ENCODE measurements at places on chromosomes 2 and 18. TPM values are rescaled to one million over a fixed set of nuclear protein-coding genes. Genes with fewer than 3 reads are reported as not detected.

DNA sequence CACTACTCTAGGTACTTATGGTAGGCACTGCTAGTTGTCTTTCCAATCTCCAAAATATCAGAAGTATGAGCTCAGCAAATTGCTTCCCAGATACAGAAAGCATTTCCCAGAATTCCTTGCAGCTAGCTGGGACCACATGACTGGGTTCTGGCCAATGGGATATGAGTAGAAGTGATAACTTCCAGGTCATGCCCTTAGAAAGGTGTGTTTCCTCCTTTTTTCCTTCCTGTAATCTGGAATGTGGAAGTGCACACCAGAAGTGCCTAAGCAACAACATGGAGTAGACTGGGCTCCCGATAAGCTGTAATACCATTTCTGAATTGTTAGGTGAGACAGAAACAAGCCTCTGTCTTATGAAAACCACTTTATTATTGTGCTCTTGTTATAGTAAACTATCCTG is 279.8 kb downstream of the ZNF385B start:
- H3K4me3 ChIP-seq = no peak overlapping the region
- no peak overlapping the region for H3K27ac ChIP-seq
- H3K4me1 ChIP-seq = peaks cover 14% of the 10 kb centered on the region
- H3K27me3 ChIP-seq = no peaks in the 10 kb centered on the region

- H3K27ac ChIP-seq = no peak overlapping the region
- H3K4me1 ChIP-seq = peaks cover 5% of the 10 kb centered on the region
- no peaks in the 10 kb centered on the region for H3K36me3 ChIP-seq
- no peak for DNase-seq
- H3K27me3 ChIP-seq = no peaks in the 10 kb centered on the region
These were observed 200.0 kb upstream of the SIX3 start for GRCh38 chr2:44741507-44741906.

DNA sequence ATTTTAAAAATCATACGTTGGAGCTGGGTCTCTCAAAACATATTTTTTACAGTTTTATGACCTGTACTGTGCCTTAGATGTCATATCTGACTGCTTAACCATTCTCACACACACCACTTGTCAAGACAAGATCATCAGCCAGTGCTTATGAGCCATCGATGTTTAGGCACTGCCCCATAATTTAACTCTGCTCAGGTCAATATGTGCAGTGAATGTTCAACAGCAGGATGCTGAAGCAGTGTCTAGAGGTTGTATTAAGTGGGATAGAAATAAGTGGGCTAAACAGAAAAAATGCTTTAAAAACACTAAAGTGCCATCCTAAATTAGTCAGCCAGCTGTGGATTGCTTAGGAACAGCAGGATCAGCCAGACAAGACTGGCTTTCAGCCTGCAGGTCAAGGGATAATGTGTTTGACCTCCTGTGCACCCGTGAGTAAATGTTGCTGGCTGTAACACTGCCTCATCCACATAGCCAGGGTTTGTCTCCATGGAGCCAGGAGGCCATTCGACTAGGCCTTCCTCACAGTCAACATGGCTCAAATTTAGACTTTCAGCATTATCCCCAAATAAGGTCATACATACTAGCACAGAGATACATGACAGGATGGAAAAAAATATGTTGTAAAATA is 139.0 kb upstream of the NXPH2 start:
- no peak overlapping the region for H3K4me3 ChIP-seq
- DNase-seq = no peak

- H3K4me1 ChIP-seq = peaks cover 99% of the 10 kb centered on the region
- H3K4me3 ChIP-seq = no peak overlapping the region
- no peaks in the 10 kb centered on the region for H3K27me3 ChIP-seq
- no peaks in the 10 kb centered on the region for H3K36me3 ChIP-seq
- DNase-seq = no peak
These were observed 51.0 kb downstream of the LDLRAD4 start for GRCh38 chr18:13269521-13270011.

DNA sequence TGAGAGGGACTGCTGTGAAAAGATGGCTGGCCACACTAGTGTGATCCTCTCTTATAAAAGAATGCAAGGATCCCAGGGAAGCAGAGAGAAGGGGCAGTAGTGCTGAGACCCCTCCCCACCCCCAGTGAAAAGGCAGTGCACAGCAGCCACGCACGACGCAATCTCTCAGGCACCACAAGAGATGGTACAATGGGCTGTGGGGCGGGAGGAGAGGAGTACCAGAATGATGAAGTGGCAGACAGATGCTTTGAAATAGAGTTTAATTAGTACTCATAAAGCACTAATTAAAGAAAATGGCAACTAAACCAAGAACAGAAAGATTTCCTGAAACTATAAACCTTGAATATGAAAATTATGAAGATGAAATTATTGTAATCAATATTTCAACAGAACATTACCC is 29.0 kb downstream of the B4GALT6 start:
- no peaks in the 10 kb centered on the region for H3K36me3 ChIP-seq
- no peak overlapping the region for H3K4me3 ChIP-seq
- no peaks in the 10 kb centered on the region for H3K27me3 ChIP-seq
- H3K27ac ChIP-seq = no peak overlapping the region

DNA sequence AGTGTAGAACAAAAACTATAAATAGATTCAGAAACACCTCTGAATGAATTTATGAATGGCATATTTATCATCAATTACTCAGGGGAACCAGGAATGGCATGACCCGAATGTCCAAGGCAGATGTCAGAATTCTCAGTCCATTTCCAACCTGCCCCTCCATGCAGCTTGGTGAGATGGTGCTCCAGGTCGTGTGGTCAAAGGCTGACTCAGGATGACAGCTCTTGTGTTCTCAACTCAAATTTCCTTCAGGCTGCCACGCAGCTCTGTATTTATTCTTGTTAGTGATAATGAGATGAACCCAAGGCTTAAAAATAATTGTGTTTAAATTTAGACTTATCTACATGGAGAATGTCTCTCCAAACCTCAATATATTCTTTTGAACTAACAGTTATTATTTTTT is 146.9 kb downstream of the METTL4 start:
- no peak overlapping the region for H3K27ac ChIP-seq
- H3K4me1 ChIP-seq = no peaks in the 10 kb centered on the region
- no peak for DNase-seq
- H3K27me3 ChIP-seq = no peaks in the 10 kb centered on the region

DNA sequence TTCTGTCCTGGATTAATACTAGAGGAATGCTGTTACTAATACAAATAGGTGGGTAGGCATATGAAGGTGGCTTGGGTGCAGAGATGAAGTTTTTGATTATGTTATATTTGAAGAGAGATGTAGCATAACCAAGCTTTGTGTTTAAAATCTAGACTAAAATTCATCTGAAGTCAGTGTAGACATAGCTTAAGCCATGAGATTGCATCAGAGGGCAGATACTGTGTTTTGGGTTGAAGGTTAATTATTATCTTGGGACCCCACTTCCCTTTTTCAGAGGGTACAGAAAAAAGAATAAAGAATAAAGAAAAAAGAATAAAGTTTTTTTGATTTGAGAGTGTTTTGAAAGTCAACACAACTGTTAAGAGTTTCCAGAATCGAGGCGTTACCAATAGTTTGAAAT is 13.0 kb downstream of the PPM1B start:
- no peak overlapping the region for H3K4me3 ChIP-seq
- H3K4me1 ChIP-seq = peaks cover 22% of the 10 kb centered on the region
- no peak for DNase-seq

DNA sequence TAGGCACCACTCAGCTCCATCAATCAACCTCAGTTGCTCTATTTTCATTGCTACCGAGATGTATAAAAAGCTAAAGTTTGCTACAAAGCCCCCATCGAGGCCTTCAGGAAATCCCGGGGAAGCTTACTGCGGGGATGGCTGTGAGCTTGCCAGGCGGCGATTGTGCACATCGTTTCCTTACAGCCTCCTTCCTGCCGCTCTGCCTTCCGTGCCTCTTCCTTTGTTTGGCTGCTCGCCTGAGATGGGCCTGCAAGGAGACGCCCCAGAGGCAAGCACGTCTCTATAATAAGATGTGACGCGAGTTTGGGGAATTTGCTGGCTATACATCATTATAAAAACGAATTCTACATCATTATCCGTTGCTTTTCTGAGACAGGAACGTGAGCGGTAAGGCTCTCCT is 41.6 kb downstream of the DHRS9 start:
- no peak overlapping the region for H3K27ac ChIP-seq
- no peak for DNase-seq
- H3K36me3 ChIP-seq = no peaks in the 10 kb centered on the region

DNA sequence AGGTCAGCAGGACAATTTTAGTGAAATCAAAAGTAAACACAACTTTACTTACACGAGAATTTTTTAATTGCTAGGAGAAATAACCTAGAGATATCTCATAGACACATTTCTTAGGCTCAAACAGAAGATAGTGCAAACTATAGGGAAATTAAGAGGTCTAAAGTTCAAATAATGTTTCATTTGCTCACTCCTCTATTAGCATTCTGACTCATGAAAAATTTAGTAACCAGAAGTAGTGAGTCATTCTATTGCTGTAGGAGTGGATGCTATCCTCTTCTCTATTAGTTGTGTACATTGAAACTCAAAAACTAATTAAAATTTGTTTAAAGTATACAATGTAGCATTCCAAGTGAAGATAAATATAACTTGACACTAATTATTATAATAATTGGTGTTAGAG is 908.3 kb upstream of the TMEFF2 start:
- H3K36me3 ChIP-seq = no peaks in the 10 kb centered on the region
- no peak overlapping the region for H3K4me3 ChIP-seq
- no peaks in the 10 kb centered on the region for H3K4me1 ChIP-seq
- H3K27ac ChIP-seq = no peak overlapping the region
- no peaks in the 10 kb centered on the region for H3K27me3 ChIP-seq
- no peak for DNase-seq

GRCh38 chr2:47295131-47295980 is 107.6 kb upstream of the MSH2 start:
- H3K27me3 ChIP-seq = no peaks in the 10 kb centered on the region
- no peaks in the 10 kb centered on the region for H3K4me1 ChIP-seq
- H3K27ac ChIP-seq = no peak overlapping the region
- H3K36me3 ChIP-seq = no peaks in the 10 kb centered on the region
- no peak for DNase-seq

DNA sequence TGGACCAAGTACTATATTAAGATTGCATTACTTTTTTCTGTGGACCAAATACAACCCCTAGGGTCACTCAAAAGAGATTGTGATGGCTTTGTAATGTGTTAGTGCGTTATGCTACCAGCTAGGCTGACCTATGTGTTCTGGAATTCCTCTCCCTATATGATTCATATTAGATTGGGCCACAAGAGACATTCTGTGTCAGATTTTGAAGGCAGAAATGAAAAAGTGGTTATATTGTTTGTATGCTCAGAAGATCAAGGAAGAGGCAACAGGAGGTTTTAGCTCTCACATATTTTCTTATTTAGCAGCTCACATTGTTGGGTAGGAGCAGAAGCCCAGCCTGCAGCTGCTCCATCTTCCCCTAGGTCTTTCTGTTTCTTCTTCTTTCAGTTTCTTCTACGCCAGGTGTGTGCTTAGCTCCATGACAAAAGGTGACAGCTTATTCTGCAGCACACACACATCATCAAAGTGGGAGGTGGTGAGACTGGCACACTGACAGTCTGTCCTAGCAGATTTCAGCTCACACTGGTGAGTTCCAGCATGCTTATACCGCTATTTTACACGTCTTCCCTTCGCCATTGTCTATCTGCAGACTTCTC is 156.8 kb upstream of the UBE2E3 start:
- H3K36me3 ChIP-seq = no peaks in the 10 kb centered on the region
- H3K27me3 ChIP-seq = no peaks in the 10 kb centered on the region
- H3K4me1 ChIP-seq = no peaks in the 10 kb centered on the region
- no peak for DNase-seq
- H3K4me3 ChIP-seq = no peak overlapping the region

DNA sequence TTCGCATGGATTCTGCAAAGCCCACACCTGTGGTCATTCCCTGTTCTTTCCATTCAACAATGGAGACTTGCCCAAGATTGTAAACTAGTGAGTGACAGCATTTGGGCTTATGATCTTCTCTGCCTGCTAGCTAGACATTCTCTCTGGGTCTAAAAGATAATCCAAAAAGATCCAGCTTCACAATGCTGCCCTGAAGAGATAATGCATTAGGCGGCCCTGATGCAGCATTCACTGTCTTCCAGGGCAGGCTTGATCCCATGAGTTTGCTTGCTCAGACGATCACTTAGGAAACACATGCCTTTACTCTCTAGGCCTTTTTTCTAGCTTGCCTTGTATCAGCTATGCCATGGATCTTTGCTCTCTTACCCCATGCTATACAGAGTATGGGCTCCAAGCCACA is 196.1 kb downstream of the SETBP1 start:
- H3K27ac ChIP-seq = no peak overlapping the region
- H3K27me3 ChIP-seq = no peaks in the 10 kb centered on the region
- peaks cover 6% of the 10 kb centered on the region for H3K36me3 ChIP-seq
- H3K4me1 ChIP-seq = peaks cover 7% of the 10 kb centered on the region
- no peak for DNase-seq
- H3K4me3 ChIP-seq = no peak overlapping the region

GRCh38 chr2:195500879-195501278 is 156.1 kb upstream of the SLC39A10 start:
- H3K27ac ChIP-seq = no peak overlapping the region
- H3K36me3 ChIP-seq = no peaks in the 10 kb centered on the region
- H3K4me1 ChIP-seq = no peaks in the 10 kb centered on the region
- no peak overlapping the region for H3K4me3 ChIP-seq
- no peaks in the 10 kb centered on the region for H3K27me3 ChIP-seq

DNA sequence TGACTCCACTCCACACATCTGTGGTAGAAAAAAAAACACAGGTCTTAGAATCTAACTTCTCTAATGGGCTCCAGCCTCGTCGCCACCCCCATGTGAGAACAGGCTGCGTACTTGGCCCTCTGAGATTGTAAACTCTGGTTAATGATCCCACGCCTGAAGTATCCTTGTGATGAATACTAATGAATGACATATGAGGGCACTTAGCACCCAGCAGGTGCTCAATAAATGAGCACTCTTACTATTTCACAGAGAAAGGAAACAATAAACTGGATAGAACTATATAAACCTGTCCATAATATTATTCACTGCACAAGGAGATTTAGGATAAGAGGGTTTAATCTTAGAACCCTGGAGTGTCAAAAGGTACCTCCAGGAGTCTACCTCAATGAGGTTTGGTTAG is 310.1 kb upstream of the HNRNPA3 start:
- no peaks in the 10 kb centered on the region for H3K27me3 ChIP-seq
- no peaks in the 10 kb centered on the region for H3K36me3 ChIP-seq
- no peaks in the 10 kb centered on the region for H3K4me1 ChIP-seq
- no peak for DNase-seq

GRCh38 chr2:30110773-30111172 is 36.0 kb upstream of the YPEL5 start:
- H3K4me1 ChIP-seq = no peaks in the 10 kb centered on the region
- no peak overlapping the region for H3K4me3 ChIP-seq
- DNase-seq = peak; percentile 24
- no peak overlapping the region for H3K27ac ChIP-seq
- no peaks in the 10 kb centered on the region for H3K36me3 ChIP-seq

Gene MGAT4A
- total RNA-seq = 21.4 TPM

Gene PFN4
- not detected for total RNA-seq

Gene SANBR
- 7.3 TPM for total RNA-seq

Gene NTSR2
- not detected for total RNA-seq

Gene EVX2
- total RNA-seq = not detected

Gene COPS7B
- 23.3 TPM for total RNA-seq
